Putamen (tissue), 1 donor: ENCODE measurements at places on chromosomes 5 and 9.

- DNase-seq, result no peak
Observed at GRCh38 chr9:128304136-128304970, 17.9 kb downstream of the TRUB2 start.

DNA sequence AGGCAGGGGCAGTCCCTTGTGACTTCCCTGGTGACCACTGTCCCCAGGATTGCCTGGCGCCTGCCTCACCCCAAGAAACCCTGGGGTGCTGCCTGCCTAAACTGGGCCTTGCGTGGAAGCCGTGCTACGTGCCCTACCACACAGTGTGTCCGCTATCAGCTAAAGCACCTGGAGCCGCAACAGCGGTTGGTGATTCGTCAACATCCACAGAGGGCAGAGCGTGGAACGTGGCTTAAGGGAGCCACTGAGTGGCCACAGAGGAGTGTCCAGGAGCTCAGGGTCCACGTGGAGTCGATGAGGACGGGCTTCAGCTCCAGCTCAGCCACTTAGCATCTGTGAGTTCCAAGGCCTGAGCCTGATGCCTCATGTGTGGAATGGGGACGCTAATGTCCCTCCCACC, 25.3 kb downstream of the LAMC3 start:
- DNase-seq, result no peak

DNA sequence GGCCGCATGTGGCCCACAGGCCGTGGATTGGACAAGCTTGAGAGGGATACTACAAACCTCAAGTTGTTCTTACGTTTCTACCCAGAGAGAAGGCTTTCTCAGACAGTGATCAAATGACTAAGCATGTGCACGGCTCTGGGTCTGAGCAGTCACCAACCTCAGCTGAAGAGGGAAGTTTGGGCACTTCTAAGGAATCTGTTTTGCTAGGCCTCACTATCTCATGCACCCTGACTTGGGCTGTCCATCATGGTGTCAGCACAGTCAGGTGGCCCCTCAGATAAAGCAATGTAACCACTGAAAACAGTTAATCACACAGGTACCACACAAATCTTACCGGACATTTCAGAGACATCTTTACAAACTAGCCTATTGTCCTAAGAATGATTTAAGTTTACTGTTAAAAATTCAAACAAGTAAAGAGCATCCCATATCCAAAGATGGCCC, 24.6 kb downstream of the CSF2 start:
- DNase-seq, result no peak

DNA sequence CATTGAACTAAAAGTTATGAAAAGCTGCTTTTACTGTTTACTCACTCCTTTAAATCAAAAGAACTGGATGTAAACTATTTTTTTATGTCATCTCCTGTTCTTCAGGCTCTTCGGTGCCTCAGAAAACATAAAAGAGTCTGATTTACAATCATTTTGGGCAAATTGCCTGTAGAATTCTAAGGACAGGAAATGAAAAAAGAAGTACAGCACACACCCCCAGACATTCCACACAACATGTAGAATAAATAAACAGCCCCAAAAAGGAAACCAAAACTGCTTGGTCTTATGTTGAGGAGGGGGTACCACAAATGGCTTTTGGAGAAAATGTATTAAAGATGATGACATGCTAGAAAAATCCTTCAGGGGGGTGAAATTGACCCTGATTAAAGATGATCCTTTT, 57.2 kb downstream of the ITGA1 start:
- DNase-seq, result no peak

- no peak for DNase-seq
Observed at GRCh38 chr5:126508962-126509279, 85.7 kb downstream of the GRAMD2B start.

GRCh38 chr9:134875371-134875770, 5.2 kb upstream of the FCN2 start:
- no peak for DNase-seq

GRCh38 chr5:59393585-59394420, 499.7 kb downstream of the PDE4D start:
- DNase-seq, result no peak

GRCh38 chr5:7876867-7877266, 7.9 kb downstream of the MTRR start:
- DNase-seq, result no peak

DNA sequence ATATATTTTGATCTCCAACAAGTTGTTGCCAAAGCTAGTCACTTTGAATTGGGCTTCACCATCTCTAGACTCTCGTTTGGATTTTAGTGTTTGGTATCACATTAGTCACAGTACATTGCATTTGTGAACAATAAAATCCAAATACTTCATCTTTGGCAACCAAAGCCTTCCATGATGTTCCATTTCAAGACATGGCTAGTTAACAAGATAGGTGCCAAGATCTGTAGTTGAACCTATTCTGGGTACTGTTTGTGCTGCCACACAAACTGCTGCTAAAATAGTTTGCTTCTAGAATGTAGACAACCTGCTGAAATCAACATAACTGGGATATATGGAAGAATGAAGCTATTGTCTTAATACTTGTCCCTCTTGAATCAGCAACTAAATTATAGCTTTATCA, 207.5 kb downstream of the LRRC70 start:
- no peak for DNase-seq

- no peak for DNase-seq
Observed at GRCh38 chr5:154713615-154714125, 41.5 kb upstream of the LARP1 start.

- no peak for DNase-seq
Observed at GRCh38 chr5:106331415-106331814, 1339.3 kb downstream of the EFNA5 start.

GRCh38 chr9:18421391-18421790, 52.6 kb upstream of the ADAMTSL1 start:
- DNase-seq, result no peak

DNA sequence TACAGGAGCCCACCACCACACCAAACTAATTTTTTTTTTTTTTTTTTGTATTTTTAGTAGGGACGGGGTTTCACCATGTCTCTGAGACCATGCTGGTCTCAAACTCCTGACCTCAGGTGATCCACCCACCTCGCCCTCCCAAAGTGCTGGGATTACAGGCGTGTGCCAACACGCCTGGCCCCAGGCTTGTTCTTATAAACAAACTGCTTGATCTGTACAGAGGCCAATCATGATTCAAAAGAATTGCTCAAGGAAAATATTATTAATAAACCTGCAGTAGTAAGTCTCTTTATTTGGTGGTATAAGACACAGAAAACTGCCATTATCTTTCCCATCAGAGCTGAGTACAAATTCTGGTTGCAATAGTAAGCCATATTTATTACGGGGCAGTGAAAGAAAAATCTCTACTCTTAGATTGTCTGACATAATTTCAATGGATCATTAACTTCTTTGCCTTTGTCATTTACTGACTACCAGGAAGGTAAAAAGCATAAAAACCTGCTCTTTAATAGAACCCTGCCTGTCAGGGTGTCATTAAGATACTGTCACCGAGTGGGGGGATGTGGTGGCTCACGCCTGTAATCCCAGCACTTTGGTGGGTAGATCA, 33.3 kb downstream of the RASEF start:
- DNase-seq, result no peak

- DNase-seq, result no peak
Observed at GRCh38 chr9:133377721-133378216, 1.6 kb downstream of the STKLD1 start.

GRCh38 chr5:81601919-81602318, 149.0 kb downstream of the SSBP2 start:
- no peak for DNase-seq

GRCh38 chr5:154520861-154521453, 42.9 kb upstream of the HAND1 start:
- DNase-seq, result peak; percentile 7

- DNase-seq, result no peak
Observed at GRCh38 chr5:17796757-17797396, 162.6 kb downstream of the TAF11L14 start.

GRCh38 chr9:124780757-124781151, 3.8 kb downstream of the OLFML2A start:
- no peak for DNase-seq

- DNase-seq, result peak; percentile 83
Observed at GRCh38 chr9:19788614-19789271, at the start of gene SLC24A2. Gene SLC24A2, minus strand, starts transcription at chr9:19789037.
